ENCODE measurements at places on chromosomes 1 and 21.

GRCh38 chr1:205004351-205004750, 38.7 kb upstream of the CNTN2 start:
- DNase-seq: no peak

- no peak for DNase-seq
These were observed 9.4 kb upstream of the GNL2 start for GRCh38 chr1:37605061-37605650.

GRCh38 chr1:54591127-54591756, 32.1 kb downstream of the FAM151A start:
- no peak for DNase-seq

DNA sequence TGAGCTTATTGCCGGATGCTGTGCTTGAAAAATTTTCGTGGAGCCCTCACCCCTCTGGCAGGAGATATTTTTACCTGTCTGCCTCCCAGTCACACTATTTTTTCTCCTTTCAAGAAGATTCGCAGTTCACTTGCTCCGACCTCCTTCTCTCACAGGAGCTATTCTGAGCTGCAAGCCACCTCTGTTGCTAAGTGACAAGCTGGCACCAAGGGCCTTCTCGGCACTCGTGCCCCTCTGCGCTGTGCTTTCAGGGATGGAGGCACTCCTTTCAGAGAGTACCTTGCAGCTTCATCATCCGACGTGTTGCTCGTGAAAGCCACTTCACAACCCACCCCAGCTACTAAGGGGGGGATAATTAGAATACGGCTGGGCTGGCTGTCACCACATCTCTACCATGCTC, 11.6 kb downstream of the SLC6A17 start:
- DNase-seq: no peak

DNA sequence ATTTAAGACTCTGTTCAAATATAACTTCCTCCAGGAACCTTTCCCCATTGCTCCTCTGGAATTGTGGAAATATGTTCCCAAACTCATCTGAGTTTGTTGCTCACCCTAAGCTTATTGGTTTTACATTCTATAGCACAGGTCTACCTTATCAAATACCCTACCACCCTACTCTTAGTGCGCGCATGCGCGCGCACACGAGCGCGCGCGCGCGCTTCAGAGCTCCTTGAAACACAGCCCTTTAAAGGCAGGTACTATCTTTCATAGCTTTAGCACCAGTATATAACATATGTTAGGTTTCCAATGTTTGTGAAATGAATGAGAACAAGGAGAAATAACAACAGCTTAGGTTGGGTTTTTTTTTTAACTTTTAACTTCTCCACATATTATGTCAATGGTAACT, 3.5 kb downstream of the IPP start:
- DNase-seq: no peak

- DNase-seq: no peak
These were observed 78.5 kb upstream of the SGIP1 start for GRCh38 chr1:66455446-66455845.

DNA sequence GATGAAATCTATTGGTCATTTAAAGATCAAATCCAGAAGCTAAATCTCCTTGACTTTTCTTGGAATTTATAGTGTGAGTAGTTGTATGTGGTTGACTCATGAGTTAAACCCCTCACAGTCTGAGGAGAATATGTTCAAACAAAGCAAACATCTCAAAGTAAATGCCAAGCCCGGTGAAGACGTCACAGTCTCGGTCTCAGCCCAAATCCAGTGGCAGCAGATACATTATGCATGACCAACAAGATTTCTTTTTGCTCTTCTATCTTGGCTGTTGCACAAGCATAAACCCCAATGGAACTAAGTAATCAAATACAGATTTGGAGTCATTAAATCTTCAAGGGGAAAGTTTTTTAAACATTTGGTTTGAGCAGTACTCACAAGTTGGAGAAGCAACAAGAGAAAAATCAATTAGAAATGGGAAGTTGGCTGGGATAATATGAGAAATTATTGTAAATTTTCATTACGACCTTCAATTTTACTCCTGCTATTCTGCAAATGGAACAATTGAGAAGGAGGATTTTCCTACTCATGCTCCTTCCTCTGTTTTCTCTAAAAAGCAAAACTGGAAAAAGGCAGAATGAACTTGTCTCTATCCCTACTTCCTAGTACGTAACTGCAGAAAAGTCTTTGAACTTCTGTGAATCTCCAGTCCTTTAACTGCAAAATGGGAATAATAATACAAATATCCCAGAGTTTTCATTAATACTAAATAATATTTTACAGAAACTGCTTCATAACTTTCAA, 575.8 kb downstream of the NUF2 start:
- DNase-seq: no peak

DNA sequence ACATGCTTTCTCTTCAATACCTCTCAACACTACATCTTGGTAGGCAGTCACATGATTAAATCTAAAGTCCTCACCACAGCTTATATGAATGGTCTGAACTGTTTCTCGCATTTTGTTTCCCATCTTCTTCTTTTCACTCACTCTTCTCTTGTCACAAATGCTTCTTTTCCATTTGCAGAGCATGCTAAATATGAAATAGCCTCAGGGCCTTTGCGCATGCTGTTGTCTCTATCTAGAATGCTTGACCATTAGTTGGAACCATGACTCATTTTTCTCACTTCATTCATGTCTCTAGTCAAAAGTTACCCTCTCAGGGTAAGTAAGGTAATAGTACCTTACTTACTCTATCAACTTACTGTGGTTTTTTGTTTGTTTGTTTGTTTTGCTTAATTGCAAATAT, 239.7 kb downstream of the PTPRC start:
- DNase-seq: no peak

GRCh38 chr1:56965916-56966697, at the start of gene C8B:
Gene C8B, minus strand, starts transcription at chr1:56966015. Its CDS starts 67 bp downstream, at chr1:56965948.
- no peak for DNase-seq

GRCh38 chr1:154992721-154993571, 440 bp upstream of the LENEP start:
- no peak for DNase-seq

GRCh38 chr1:171787686-171788480, 6.4 kb downstream of the METTL13 start:
- DNase-seq: no peak

GRCh38 chr21:42176859-42177258, 42.1 kb upstream of the ABCG1 start:
- DNase-seq: no peak

DNA sequence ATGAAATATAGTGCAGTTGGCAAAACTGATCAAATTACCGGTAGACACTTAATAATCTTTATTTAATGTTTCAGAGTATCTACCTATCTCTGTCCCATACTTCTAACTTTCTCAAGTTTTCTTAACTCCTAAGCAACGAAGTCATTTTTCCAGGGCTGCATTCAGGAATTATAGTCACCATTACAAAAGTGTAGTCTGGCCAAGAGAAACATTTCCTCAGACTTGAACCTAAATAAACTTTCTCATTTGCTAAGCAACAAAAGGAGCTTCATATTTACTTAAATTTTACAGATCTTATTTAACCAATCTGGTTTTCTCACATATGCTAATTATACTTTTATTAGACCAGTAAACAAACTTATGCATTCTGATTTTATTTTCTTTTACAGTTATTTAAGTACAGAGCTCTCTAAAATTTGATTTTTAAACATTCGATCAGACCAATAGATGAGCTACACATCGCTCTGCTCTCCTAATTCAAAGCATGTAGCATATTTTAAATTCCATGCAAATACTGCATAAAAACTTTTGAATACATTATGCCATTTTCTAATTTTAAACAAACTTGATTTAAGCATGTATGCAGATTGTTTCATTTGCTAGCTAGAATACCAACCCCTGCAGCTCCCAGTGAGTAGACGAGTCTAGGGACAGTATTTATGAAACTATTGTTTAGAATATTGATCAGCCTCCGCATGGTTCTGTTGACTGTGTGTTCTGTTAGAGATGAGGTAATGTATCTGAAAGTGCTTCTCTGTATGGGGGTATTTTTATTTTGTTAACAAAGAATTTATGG, 201.4 kb downstream of the CHRM3 start:
- DNase-seq: no peak

DNA sequence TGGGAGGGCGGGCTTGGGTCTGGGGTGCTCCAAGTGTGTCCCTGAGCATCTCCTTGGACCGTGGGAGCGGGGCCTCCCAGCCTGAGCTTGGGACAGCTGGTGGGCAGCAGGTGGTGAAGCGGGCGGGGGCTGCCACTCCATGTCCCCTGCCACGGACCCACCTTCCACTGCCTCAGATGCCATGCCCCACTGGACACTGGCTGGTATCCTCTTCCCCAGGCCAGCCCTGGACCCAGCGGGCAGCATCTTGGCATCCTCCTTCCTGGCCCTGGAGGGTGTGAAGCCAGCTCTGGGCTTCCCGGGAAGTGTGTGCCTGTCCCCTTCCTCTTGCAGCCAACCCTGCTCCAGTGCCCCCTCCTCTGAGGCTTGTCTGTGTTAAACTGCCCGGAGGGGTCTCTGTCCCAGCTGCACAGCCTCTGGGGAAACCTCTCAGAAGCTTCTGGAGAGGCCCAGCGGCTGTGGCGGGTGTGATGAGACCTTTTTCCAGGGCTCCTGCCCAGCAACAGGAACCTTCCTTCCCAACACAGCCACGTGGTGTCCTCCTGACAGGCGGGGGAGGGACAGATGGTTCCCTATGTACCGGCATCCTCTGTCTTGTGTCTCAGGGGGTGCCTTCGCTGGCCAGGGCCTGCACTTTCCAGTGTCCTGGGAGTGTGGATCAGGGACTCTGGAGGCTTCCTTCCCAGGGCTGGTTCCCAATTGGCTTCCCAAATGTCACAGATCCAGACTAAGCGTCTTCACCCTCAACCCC, 81.6 kb upstream of the DISP3 start:
- no peak for DNase-seq

DNA sequence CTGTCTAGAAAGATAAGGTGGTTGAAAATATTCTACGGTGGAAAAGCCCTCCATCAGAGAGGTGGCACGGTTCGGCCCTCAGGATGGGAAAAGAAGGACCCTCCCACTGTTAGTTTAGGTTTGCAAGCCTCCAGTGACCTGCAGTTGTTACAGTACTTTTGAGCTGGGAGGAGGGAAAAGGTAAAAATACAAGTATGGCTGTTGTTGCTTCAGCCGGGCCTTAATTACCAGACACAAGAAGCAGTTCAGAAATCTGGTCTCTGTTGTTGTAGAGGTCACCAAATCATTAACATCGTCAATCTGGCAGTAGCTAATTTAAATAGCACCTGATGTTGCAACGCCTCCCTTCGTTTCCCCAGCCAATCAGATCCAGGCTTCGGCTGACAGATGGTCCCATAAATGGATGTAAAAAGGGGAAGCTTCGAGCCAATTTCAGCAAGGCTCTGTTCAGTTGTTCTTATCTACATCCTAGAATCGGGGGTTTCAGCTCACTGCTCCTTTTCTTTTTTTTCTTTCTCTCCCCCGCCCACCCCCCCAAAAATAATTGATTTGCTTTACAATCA, at the start of gene ELAVL4:
Gene ELAVL4 (plus strand): TSS at position 424 of the 563 bp plus-strand sequence. CDS start 270 bp downstream, outside the sequence.
- no peak for DNase-seq

- DNase-seq: no peak
These were observed 12.8 kb downstream of the LRP8 start for GRCh38 chr1:53315046-53315445.

DNA sequence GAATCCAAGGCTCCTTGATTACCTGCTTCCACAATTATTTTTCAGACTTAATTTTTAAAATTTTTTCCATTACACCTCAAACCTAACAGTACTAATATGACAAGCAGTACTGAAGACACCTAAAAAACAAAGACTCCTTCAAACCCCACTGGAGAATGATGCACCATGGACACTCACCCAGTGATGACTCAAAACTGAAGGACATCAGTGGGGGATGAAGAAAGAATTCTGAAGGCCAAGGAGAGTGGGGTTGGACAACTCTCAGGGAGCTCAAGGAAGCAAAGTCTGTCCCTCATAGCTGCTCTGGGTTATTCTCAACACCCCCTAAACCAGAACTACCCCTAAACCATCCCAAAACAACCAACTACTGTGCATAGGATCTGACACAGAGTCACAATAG, 2.4 kb upstream of the ARHGAP29 start:
- DNase-seq: no peak
